Sciatic nerve (tissue), 2 donors: ENCODE measurements at places on chromosomes 1 and 21.
A peak's percentile ranks its signal among the peaks of the same experiment; 100 is the strongest.

DNA sequence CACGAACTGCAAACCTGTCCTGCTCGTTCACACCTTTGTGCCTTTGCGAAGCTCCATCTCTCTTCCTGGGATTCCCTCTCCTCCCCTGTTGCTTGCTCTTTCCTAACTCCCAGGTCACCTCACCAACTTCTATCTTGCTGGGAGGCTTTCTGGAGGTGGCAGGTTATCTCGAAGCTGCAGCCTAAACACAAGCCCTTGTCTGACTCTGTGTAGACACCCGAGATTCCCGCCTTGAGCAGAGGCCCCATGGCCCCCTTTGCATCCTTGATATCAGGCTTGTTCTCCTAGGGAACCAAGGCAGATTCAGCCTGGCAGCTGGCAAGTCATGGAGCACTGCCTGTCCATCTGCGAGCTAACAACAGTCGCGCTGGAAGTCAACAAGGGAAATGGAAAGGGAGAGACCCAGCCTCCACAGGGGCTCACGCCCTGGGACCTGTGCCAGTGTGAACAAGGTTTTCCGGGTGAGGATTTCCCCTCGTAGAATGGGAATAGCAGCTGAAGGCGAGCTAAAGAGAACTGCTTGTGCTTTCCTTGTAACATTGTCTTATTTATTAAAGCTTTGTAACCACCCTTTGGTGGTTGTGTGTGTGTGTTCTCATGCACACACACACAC, 109.5 kb upstream of the JUN start:
- DNase-seq = no peak

- DNase-seq = peak; percentile 57
Observed at GRCh38 chr21:45998871-45999580, 17.5 kb downstream of the COL6A1 start.

DNA sequence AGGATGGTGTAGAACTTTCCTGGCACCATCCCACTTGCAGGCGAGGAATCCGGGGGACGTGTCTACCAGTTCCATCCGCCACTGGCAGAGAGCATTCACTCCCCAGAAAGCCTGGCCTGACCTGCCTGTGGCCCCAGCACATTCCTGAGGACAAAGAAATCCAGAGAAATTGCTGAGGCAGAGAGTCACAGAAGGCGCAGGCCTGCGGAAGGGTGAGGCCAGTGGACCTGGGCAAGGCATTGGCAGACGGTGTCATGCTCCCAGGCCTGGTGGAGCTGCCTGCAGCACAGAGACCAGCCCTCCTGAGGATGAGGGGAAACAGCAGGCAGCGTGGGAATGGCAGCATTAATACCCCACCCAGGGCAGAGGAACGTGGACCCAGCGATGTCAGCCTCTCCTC, 81.2 kb upstream of the F3 start:
- DNase-seq = no peak

- DNase-seq = no peak
Observed at GRCh38 chr1:243230914-243231313, 24.2 kb downstream of the CEP170 start.

DNA sequence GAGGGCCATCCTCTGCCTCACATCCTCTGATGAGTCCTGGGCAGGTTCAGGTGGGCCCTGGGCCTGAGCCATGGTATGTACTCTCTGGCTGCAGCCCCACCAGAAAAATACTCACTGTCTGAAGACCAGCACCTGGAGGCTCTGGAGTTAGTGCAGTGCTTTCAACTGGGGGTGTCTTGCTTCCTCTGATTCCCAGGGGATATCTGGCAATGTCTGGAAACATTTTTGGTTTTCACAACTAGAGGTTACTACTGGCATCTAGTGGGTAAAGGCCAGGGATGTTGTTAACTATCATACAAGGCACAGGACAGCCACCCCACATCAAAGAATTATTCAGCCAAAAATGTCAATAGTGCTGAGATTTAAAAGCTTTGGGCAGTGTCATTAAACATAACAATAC, 152.7 kb downstream of the HIVEP3 start:
- no peak for DNase-seq

- DNase-seq = no peak
Observed at GRCh38 chr21:45830221-45830640, 151.3 kb upstream of the COL6A1 start.

DNA sequence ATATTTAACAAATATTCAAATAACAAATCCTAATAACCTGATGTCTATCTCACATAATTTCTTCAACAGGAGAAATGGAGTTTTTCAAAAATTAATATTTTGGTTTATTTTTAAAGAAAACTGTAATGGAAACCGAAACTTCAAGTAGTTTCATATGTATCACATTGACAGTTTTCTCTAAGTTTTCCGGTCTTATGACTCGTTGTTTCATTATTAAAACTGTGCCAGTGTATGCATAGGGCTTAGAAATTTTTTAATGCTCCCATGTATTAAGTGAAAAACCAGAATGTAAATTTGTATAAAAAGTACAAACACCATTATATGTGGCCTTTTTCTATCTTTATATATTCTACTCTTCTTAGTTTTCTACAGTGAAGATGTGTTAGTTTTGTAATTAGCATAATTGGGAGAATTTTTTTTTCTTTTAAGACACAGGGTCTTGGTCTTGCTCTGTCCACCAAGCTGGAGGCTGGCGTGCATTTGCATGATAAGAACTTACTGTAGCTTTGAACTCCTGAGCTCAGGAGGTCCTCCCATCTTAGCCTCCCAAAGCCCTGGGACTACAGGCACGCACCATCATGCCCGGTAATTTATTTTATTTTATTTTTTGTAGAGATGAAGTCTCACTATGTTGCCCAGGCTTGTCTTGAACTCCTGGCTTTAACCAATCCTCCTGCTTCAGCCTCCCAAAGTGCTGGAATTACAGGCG, 43.9 kb upstream of the SAMSN1 start:
- no peak for DNase-seq

GRCh38 chr1:99602404-99602969, 43.4 kb upstream of the PALMD start:
- DNase-seq = no peak

GRCh38 chr1:154490317-154490716, 11.7 kb upstream of the TDRD10 start:
- no peak for DNase-seq

DNA sequence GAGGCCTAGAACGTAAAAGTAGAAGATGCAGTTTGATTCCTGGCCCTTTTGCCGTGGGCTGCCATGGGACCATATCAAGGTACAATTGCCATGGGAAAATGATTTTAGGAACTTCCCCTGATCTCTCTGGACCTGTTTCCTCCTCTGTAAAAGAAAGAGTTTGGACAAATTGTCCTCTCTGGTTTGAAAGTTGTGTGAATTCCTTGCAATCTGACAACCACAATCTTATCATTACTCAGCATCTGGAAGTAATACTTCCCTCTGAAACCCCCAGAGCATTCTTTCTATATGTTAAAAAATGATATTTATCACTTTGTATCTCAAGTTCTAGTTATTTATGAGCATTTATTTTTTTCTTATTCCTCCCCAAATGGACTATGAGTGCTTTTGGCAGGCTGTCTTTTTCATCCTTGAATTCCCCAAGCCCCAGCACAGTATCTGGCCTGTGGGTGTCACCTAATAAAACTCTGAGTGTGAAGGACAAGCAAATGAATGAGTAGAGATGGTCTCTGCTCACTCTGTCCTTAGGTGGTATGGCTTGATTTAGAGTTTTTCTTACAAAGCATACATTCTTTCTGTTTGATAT, 181.1 kb downstream of the DYRK1A start:
- no peak for DNase-seq

DNA sequence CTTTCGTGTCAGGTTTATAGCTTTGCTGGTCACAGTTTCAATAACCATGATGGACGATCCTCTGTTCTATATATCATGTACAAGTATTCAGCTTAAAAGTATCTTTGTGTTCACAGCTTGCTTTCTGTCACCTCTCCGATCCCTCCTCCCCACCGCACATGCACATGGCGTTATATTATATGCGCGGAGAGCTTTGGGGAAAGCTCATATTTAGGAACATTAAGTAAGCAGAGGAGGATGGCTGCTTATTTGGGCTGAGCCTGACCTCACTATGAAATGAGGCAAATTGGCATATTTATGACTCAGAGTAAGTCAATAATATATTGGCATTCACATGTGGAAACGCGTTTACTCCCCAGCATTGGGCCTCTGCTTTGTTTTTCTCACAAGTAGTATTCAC, 360.5 kb downstream of the HLX start:
- no peak for DNase-seq

GRCh38 chr1:10046356-10047085, 13.8 kb downstream of the UBE4B start:
- no peak for DNase-seq

GRCh38 chr1:173161510-173162221, 45.5 kb downstream of the TNFSF4 start:
- DNase-seq = no peak

- no peak for DNase-seq
Observed at GRCh38 chr1:7485086-7485780, 285.9 kb upstream of the VAMP3 start.

DNA sequence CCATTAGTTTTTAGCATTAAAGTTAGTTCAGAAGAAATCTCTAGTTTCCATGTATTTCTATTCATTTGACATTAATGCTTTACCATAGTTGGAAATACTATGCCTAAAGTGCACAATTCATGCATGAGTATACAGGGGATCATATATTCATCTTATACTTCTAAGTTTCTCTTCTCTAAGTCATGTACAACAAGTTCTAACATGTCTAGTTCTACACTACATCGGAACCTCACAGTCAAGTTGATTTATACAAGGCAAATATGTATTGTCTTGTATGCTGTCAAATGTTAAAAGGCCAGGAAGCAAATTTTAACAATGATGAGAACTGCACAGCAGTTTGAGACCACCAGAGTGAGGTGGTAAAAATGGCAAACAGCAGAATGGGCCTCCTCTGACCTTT, 22.9 kb upstream of the MOB3C start:
- DNase-seq = no peak

- DNase-seq = no peak
Observed at GRCh38 chr1:118110580-118110979, 74.4 kb downstream of the SPAG17 start.

- no peak for DNase-seq
Observed at GRCh38 chr1:89894210-89895201, 73.7 kb downstream of the LRRC8D start.

- DNase-seq = no peak
Observed at GRCh38 chr1:56065729-56066128, 513.6 kb downstream of the PLPP3 start.

GRCh38 chr1:82392513-82392912, 591.8 kb downstream of the ADGRL2 start:
- DNase-seq = no peak

DNA sequence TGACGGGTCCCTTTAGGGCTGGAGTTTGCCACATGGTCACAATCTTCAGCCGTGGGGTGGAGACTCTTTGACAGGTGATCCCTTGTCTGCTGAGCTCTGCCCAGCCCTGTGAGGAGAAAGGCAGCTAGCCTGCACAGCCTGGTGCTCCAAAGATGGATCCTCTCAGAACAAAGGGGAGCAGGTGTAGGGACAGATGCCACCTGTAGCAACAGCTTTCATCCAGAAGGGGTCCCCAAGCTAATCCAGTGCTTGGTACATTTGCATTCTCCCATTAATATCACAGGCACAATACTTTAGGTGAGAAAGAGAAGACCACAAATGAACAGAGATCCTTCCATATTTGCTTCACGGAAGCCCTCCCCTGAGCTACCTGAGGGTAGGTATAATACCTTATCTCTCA, 93.2 kb downstream of the CCDC185 start:
- no peak for DNase-seq

- DNase-seq = no peak
Observed at GRCh38 chr21:45002381-45003204, 62.8 kb downstream of the SLX9 start.

- DNase-seq = no peak
Observed at GRCh38 chr1:6097824-6098223, 52.1 kb downstream of the KCNAB2 start.

GRCh38 chr1:215474940-215475339, 92.2 kb upstream of the KCTD3 start:
- DNase-seq = no peak

- no peak for DNase-seq
Observed at GRCh38 chr1:224641030-224641429, 24.9 kb downstream of the CNIH3 start.

DNA sequence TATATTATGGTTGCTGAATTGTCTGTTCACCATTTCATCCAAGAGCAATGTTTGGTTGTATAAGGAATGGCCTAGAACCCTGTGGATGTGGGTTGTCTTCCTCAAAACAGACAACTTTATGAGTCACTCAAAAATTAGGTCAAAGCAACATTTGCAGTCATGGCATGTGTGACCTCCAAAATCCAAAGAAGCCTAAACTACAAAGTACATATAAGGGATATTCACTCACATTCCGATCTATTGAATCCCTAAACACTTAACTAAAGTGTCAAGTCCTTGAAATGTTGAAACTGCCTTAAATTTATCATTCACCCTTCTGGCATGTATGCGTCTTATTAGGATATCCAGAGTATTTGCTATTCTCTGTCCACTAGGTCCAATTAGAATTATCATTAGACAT, 491.5 kb downstream of the NUF2 start:
- no peak for DNase-seq

GRCh38 chr1:63068626-63069025, 253.7 kb upstream of the FOXD3 start:
- DNase-seq = no peak

GRCh38 chr1:87243573-87243972, 85.1 kb upstream of the LMO4 start:
- no peak for DNase-seq

GRCh38 chr1:94044290-94044790, 76.6 kb downstream of the ABCA4 start:
- DNase-seq = no peak

- DNase-seq = no peak
Observed at GRCh38 chr21:27391990-27392389, 425.1 kb upstream of the ADAMTS5 start.

DNA sequence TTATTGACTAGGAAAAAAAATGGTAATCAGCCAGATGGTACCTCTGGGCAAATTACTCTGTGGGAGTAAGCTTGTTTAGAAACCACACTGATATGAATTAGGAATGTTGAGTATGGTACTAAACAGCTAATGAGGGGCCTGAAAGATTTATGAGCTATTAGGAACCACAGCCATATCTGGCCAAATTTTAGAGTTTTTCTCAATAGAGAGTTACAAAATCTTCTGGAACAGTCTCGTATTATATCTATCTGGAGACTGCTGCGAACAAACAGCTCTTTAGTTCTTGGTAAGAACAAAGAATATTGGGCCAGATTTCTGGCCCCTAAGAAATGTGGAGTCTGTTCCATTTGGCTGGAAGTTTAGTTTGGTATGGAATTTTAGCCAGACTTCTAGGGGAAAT, 4.9 kb upstream of the PODN start:
- DNase-seq = no peak

GRCh38 chr1:242059976-242060375, 61.1 kb upstream of the MAP1LC3C start:
- no peak for DNase-seq
